ENCODE measurements at places on chromosomes 2 and 18.

- no peak for DNase-seq
These were observed 228.6 kb upstream of the CHST9 start for GRCh38 chr18:27413495-27414401.

- DNase-seq, result no peak
These were observed 172.5 kb upstream of the CREB1 start for GRCh38 chr2:207357216-207357615.

- DNase-seq, result no peak
These were observed 22.2 kb downstream of the NFE2L2 start for GRCh38 chr2:177242121-177242987.

- DNase-seq, result no peak
These were observed 41.7 kb downstream of the PLEKHM3 start for GRCh38 chr2:207983641-207984042.

DNA sequence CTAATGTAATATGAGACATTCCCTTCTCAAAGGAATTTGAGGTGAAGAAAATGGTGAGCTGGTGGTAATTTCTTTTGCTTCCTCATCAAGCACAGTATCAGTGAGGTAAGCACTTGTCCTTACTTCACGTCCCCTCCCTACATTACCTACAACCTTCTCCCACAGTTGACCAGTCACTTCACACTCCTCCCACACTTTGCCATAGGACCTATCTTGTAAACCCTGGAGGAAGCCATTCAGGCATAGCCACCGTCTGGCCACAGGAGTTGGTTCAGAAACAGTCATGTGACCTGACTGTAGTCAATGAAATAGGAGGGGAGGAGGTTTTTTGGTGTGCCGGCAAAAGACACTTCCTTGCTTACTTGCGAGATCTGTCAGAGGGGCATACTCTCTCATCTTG lies 12.1 kb downstream of the ACOXL start:
- DNase-seq, result no peak

GRCh38 chr2:6759689-6760088 lies 106.0 kb downstream of the CMPK2 start:
- no peak for DNase-seq

GRCh38 chr2:196839574-196839973 lies 30.4 kb upstream of the C2orf66 start:
- no peak for DNase-seq

GRCh38 chr2:147934881-147935620 lies 85.5 kb downstream of the ORC4 start:
- DNase-seq, result no peak

- no peak for DNase-seq
These were observed 78.3 kb downstream of the TMEM163 start for GRCh38 chr2:134640494-134640893.

GRCh38 chr2:96684883-96685576 lies 42.5 kb downstream of the FER1L5 start:
- no peak for DNase-seq

DNA sequence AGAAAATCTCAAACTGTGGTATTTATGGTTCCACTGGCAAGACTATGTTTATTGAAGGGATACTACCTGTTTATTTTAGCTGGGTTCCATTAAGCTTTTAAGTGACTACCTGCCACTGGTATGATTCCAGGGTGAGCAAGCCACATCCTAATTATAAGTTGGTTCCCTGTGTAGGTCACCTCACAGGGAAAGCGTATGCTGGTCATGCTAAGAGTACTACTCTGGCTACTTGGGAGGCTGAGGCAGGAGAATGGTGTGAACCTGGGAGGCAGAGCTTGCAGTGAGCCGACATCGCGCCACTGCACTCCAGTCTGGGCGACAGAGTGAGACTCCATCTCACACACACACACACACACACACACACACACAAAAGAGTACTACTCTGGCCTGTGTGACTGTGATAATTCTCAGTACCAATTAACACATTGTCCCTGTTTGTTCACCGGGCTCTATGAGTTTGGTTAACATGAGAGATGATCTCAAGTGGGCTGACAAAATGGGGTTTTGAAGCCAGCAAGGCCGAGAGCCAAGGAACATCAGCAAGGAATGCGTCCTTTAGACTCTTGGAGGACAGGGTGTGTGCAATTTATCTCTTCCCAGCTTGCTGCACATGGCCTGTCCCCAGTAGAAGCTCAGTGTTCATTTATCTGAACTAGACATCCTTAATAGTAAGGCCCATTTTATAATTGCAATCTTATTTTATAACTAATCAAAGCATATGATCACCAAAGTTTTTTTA lies 15.2 kb upstream of the ITSN2 start:
- DNase-seq, result no peak

GRCh38 chr2:20062615-20063545 lies 11.5 kb upstream of the LAPTM4A start:
- no peak for DNase-seq

- DNase-seq, result no peak
These were observed 164.0 kb upstream of the SIX3 start for GRCh38 chr2:44777537-44777936.

GRCh38 chr2:133213651-133214050 lies 354.6 kb downstream of the NCKAP5 start:
- DNase-seq, result no peak

DNA sequence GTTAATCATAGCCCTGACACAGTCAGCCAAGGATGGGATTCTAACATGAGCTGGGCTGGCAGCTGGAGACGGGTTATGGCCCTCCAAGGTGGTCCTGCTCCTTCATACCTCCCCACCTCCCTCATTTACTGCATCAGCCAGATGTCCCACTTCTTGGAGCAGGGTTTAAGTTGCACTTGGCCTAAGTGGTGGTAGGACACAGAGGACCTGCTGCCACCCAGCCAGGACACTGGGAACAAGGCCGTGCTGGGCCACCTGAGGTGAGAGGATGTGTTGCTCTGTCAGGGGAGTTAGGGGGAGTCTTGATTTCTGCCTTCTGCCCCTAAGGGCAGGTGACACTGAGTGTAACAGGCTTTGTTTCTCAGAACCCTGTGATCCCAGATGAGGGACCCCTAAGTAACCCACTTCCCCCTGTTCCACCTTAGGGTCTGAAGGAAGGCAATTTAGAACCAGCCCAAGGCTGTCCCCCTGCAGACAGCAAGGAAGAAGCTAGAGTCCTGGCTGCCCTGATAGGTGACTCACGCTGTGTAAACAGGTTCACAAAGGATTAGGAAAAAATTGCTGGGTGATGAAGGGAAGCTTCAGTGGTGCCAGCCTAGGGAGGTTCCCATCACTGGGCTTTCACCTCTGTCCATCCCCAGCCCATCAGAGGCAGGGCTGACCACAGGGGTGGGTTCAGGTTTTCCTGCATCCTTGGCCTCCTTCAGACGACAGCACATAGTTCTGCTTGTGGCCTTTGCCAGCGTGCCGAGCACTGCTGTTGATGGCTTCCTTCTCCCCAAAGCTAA lies 114.3 kb upstream of the MCFD2 start:
- DNase-seq, result no peak

DNA sequence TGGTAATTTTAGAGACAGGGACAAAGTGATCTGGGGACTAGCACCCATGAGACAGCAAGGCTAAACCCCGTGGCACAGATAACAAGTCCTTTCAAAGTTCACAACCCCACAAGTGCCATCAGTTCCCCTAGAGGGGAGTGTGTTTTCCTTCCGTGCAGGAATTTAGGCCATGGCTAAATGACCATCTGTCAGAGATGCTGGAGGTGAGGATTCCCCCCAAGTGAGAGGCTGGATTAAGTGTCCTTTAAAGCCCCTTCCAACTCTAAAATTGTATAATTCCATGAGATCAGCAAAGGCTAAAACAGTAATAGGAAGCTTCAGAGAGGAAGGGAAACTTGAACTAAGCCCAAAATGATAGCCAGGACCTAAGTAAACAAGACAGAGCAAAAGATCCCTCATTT lies 8.7 kb downstream of the FEZ2 start:
- DNase-seq, result no peak

- DNase-seq, result no peak
These were observed 41.9 kb downstream of the EVA1A start for GRCh38 chr2:75518638-75519465.

- no peak for DNase-seq
These were observed 52.2 kb downstream of the TNFRSF11A start for GRCh38 chr18:62377131-62377807.

GRCh38 chr2:238159661-238160205 lies 963 bp downstream of the ERFE start:
- no peak for DNase-seq

GRCh38 chr2:217316743-217317142 lies 456.9 kb upstream of the TNP1 start:
- DNase-seq, result no peak

DNA sequence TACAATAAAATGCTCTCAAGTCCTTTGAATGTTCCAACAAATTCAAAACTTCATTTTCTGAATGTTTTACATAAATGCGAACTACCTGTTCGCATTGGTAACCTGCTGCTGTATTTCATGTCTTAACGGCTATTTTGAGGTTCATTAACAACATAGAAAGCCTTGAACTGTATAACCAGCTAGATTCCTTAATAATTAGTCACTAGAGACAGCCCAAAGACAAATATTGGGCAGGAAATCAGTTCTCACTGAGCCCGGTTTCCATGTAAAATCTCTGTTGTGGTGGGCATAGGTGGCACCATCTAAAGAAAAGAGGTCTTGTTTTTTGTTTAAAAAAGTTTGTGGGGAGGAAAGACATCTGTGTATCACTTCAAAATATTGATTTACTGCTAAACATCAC lies 29.2 kb downstream of the PDIA6 start:
- no peak for DNase-seq

DNA sequence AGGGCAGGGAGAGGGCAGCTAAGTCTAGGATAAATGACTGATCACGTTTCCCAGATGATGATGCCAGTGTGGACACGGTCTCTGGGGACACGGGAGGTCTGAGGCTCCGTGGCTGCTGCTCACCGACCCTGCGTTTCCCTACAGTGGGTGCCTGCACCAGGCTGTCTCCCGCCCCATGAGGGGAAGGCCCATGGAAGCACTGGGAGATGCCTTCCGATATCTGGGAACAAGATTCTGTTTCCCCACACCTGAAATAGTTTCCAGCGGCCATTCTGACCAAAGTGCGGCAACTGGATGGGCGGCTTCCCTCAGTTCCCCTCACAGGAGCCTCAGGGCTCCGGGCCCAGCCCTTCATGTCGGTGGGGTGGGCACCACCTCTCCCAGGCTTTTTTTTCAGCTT lies 83.1 kb downstream of the EDAR start:
- DNase-seq, result no peak

- DNase-seq, result no peak
These were observed 1.4 kb downstream of the FAM117B start for GRCh38 chr2:202636213-202636513.

DNA sequence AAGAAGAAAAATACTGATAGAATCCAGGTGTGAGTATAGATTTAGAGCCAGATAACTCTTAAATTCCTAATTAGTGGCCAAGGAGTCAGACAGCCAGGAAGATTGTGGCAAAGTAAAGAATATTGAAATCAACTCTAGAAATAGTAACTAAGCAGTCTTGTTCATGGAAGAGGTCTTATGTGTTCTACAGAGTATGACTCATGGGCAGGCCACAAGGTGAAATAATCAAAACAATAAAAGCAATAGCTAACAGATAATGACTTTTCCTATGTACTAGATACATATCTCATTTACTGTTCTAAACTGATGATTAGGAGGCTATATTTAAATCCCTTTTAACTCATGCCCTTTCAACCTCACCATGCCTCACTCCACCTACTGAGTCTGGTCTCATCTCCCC lies 227.4 kb upstream of the COL3A1 start:
- no peak for DNase-seq

DNA sequence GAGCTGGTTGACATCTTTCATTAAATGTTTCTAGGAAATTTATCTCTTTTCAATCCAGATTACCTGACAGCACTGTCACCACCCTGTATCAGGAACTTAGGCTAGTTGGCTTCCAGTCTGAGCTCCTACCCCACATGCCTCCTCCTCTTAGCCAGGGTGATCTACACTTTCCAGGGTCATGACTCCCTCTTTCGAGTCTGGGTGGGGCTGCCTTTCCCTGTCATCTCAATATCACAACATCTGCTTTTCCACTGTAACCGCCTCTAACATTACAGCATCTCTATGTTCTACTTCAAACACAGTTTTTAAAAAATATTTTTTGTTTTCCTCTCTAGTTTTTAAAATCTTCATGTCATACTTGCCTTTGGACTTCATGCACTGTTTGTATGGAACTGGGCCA lies 129.2 kb downstream of the RBMS1 start:
- no peak for DNase-seq

DNA sequence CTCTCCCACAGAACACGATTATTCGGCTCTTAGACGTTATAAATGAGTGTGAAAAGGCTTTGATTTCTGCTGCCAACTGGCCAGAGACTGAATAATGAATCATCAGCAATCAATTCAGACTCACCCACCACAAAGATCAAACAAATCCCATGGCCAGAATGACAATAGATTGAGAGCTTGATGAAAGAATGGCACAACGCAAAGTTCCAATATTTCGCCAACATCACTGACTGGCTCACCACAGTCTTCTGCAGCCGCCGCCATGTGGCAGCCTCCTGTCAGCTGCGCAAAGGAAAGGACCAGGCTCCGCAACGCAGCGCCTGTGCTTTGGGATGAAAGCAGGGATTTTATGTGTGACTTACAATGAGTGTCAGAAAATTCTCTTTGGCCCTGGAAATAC lies 104.4 kb upstream of the SOX11 start:
- no peak for DNase-seq

- no peak for DNase-seq
These were observed 679 bp downstream of the RNF144A start for GRCh38 chr2:6917761-6918421.

- DNase-seq, result no peak
These were observed 729 bp downstream of the TM4SF20 start for GRCh38 chr2:227378371-227378782.

DNA sequence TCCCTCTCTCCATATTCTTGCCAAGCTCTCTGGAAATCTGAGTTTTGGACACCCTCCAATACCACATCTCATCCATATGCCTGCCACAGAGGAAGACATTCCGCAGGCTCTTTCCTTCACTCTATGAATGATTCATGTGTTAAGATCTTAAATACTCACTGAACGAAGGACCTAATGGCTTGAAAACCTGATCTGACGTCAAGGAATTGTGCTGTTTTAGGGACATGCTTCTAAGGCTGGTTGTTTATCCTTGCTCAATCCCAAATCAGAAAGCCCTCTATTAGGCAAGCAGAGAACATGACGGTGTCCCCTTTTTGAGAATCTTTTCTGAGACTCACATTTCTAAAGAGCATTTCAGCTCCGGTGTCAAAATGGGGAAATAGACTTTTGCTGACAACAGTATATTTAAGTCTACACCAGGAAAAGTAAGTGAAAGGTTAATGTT lies 83.7 kb upstream of the GALNT5 start:
- DNase-seq, result no peak

- DNase-seq, result no peak
These were observed 12.9 kb upstream of the DTNA start for GRCh38 chr18:34697233-34697632.

- no peak for DNase-seq
These were observed 48.4 kb downstream of the DCDC2C start for GRCh38 chr2:3751806-3752205.

DNA sequence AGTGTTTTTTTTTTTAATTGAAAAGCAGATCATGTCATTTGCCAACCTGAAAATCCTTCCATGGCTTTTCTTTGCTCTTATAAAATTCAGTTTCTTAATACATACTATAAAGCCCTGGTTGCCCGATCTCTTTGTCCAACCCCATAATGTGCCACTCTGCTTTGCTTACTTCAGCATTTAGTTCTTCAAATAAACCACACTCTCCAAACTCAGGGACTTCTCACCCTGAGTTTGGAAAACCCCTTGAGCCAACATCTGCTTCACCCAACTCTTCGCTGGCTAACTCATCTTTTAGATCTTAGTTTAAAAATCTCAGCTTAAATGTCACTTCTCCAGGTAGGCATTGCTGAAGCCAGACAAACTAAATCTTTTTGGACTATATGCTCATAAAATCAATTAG lies 1.3 kb upstream of the STAT1 start:
- no peak for DNase-seq

- no peak for DNase-seq
These were observed 111.6 kb downstream of the TACR1 start for GRCh38 chr2:75087736-75088135.
